ENCODE measurements at places on chromosomes 12 and 14.

DNA sequence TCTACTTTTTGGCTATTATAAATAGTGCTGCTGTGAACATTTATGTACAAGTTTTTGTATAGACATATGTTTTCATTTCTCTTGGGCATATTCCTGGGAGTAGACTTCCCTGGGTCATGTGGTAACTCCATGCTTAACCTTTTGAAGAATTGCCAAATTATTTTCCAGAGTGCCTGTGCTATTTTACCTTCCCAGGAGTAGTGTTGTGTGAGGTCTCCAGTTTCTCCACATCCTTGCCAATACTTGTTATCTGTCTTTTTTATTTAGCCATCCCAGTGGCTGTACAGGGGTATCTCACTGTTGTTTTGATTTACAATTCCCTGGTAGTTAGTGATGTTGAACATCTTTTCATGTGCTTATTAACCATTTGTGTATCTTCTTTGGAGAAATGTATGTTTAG is 18.9 kb downstream of the UBE3B start:
- no peak for DNase-seq

DNA sequence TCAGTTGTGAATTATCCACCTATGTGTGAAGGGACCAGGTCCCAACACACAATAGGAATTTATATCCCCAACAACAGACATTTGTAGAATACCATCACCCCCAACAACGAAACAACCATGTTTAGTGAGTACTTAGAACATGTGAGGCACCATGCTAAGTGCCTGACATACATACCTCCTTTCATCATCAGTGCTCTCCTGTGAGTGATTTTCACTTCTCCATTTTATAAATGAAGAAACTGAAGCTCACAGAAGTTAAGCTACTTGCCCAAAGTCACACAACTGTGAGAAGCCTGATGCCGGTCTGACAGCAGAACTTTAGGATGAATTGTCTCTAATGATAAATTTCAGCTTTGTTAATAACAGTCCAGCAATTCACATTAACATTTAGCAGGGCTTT is 35.4 kb downstream of the SPTB start:
- DNase-seq: no peak

DNA sequence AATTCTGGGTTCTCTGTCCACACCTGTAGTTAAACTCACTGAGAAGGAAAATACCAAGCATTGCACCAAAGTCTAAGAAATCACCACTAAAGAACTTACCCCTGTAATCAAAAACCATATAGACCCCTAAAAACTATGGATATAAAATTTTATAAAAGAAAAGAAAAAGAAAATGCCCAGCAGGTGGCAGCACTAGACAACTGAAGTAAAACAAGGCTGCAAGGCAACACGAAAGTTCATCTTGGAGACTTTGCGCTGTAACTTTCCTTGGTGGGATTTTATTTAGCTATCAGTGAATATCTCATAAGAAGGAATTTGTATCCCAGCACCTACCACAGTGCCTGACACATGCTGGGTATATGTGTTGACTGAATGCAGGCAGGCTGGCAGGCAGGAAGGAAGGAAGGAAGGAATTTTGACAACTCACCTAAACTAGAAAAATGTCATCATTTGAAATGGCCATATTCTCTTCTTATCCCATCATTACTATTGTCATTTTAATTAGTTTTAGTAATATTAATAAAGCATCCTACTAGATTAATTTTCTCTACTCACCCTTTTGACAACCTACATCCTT is 68.2 kb upstream of the ETV6 start:
- DNase-seq: peak; percentile 94

GRCh38 chr14:31206536-31207286 is 882 bp downstream of the HECTD1 start:
- DNase-seq: no peak

DNA sequence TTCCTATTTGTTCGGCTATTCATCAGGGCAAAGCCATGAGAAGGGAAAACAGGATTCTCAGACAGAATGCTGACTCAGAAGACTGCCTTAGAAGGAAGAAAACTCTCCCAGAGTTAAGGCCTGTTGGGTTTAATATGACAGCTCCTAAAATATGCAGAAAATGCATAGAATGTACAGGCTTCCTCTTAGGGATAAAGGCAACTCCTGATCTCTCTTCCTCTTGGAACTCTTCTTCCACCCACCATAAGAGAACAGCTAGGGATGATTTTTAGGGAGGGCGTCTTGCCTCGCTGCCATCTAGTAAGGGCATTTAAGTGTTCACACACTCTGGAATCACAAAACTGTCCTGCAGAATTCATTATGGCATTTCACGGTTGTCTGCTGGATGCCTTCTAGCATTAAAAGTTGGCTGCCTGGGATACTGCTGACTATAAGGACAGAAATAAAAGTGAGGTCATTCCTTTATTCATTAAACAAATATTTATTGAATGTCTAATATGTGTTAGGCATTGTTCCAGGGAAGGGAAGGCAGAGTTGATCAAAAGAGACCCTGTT is 73.7 kb downstream of the DCAF5 start:
- DNase-seq: no peak

DNA sequence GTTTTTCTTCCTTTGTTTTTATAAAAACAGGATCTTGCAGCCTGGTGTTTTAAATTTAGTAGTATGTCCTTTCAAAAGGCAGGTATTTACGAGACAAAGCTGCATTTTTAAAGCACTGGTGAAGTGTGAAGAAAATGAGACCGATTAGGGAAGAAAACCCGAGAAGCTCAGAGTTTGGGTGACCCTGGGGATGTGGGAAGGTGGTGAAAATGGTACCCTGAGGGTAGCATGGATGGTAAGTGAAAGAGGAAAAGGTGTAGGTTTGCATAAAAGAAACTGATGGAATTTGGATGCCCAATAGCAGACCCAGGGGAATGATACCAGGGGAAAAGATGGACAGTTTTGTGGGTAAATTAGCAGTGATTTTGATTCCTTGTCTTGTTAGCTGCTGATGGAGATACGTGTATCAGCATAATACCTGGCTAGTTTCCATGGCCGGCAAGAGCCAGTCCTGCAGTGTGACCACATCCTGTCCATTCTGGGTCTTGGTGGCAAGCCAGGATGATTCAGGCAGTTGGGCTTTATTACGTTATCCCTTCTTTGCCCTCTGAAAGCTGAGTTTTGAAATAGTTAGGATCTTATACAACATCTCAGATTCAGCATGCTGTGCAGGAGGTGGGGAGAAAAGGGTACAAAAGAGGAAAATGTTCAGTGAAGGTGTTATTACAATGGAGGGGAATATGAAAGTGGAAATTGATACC is 8.9 kb downstream of the BICD1 start:
- DNase-seq: no peak

DNA sequence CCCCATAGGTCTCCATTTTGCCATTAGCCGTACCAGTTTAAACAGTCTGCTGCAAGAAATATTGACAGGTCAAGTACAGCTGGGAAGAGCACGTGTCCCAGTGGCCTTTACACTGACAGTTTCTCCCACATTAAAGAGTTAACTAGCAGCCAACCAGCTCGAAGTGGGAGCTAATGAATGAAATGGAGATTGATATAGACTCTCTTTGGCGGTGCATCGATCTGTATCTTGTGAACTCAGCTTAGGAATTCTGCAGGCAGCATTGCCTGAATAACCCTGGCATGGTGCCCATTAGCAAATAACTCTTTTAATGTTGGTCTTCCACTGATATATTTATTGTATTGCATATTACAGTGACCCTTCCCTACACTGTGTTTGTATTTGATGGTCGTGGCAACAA is 319.4 kb downstream of the EGLN3 start:
- no peak for DNase-seq

- DNase-seq: peak; percentile 59
Observed at GRCh38 chr14:100850841-100851585, 25.1 kb downstream of the MEG3 start.

GRCh38 chr12:117282490-117282889 is 78.9 kb downstream of the NOS1 start:
- no peak for DNase-seq

- DNase-seq: no peak
Observed at GRCh38 chr14:27078191-27078590, 480.4 kb upstream of the NOVA1 start.

- DNase-seq: peak; percentile 71
Observed at GRCh38 chr12:7460375-7461259, 16.7 kb upstream of the CD163L1 start.

- no peak for DNase-seq
Observed at GRCh38 chr12:97560786-97561618, 98.4 kb downstream of the RMST start.

DNA sequence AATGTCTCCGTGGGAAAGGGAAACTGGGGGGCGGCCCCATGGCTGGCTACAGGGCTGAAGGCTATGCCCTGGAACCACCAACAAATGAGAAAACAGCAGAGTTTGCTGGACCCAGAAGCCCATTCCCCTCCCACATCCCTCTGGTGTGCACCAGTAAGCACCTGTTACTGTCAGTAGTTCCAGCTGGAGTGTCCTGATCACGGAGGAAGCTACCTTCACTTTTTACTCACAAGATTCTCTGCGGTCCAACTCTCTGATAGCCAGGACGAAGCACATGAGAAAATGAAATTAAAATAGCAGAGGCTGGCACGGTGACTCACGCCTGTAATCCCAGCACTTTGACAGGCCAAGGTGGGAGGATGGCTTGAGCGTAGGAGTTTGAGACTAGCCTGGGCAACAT is 22.7 kb upstream of the MEG3 start:
- no peak for DNase-seq

GRCh38 chr14:61992139-61992538 is 229.9 kb downstream of the SNAPC1 start:
- DNase-seq: no peak

- DNase-seq: peak; percentile 93
Observed at GRCh38 chr14:20603813-20604690, 12.9 kb upstream of the RNASE12 start.

- peak; percentile 94 for DNase-seq
Observed at GRCh38 chr14:100654814-100655740, 67.9 kb upstream of the BEGAIN start.

- DNase-seq: no peak
Observed at GRCh38 chr14:85239791-85240190, 290.2 kb upstream of the FLRT2 start.

DNA sequence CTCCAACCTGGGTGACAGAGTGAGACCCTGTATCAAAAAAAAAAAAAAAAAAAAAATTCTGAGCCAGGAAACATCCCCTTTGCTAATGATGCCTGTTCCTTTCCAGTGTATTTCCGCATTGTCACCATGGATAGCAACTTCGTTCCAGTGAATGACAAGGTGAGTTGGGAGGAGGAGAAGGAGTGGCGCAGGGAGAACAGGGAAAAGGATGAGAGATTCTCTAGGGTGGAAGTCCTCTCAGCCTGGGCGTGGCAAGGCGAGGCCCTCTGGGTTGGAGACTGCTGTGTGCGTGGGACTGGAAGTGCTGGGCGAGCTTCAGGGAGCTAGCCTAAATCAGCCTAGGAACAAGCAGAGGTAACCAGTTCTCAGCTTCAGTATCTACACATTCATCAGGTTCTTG is 7.2 kb downstream of the A2ML1 start:
- DNase-seq: no peak

DNA sequence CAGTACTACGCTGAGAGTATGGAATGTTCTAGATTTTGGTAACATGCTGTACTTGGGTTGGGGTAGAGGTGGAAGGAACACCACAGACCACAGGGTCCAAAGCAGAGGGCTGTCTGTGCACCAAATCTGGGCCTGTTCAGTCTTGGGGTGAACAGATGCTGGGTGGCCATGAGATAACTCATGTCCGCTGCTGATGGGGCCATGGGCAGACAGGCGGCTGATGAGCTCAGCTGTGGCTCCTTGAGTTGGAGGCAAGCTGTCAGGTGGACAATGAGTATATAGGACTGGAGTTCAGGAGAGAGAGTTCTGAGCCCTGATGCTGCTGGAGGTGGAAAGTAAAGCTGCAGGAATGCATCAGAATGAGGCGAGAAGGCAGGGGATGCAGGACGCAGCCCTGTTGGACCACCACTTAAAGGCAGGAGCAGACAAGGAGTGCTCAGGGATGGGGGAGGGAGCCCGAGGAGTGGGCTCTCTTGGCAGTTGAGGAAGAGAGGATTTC is 6.2 kb downstream of the SMIM41 start:
- no peak for DNase-seq

DNA sequence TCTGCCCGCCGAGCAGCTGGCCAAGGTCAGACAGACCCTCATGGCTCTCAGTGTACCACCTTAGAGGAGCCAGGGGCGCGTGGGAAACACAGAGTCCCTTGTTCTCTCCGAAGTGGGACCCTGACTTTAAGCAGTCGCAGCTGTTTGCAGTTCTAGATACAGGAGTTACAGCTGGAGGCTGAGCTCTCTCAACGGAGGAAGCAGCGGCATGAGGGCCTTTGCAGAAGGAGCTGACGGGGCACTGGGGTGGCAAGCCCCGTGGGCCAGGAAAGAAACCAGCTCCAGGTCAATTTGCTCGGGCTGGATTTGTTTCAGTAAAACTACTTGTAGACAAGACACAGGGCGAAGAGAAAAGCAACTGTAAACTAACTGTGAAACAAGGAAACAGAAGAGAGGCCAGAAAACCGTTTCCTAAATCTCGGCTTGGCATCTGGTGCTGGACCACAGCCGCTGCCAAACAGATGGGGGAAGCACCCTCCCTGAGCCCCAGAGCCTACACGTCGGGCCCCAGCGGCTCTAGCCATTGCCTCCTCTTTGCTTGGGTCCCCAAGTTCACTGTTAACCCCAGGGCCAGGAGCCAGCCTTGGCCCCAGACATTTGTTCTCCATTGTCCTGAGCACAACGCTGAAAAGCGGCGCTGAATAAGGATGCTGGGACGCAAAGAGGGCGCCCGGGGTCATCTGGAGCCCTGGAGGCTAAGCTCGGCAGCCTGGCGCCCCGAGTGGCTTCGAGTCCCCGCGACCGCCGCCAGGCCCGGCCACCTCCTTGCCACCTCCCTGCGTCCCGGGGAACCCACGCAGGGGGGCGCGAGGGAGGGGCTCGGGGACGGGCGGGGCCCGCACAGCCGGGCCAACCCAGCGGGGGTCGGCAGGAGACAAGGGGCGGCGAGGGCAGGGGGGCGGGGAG is 914 bp upstream of the PACS2 start:
- peak; percentile 68 for DNase-seq

DNA sequence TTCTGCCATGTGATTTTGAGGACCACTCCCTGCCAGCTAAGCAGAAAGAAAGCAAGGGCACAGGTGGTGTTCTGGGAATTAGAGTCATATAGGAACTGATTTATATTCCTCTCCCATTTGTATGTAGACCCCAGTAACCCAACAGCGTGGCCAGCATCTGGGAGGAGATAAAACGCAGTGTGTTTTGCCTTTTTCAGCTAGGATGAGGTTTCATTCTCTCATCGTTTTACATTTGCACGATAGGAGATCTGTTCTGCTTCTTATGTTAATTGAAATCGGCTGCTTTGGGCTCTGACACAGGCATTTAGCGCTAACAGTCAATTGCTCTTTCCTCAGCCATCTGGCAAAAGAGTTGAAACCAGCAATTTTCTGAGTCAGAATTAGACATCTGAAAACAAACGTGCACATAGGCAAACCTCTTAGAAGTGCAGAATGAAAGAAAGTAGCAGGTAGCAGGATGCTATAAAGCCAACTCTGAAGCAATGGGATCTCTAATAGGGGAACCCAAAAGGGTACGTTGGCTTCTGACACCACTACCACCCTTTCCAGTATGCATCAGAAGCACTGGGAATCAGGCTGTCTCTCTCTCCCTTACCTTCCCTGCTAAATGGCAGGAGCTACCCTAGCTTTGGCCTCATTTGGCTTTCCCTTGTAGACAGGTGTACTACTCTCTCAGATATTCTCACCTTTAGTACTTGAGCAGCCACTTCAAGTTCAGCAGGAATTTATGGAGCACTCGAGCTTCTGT is 219.1 kb downstream of the PHLDA1 start:
- peak; percentile 80 for DNase-seq
